Stomach (tissue), 19 donors: ENCODE measurements at places on chromosomes 2 and 18. TPM values are rescaled to one million over a fixed set of nuclear protein-coding genes. Genes with fewer than 3 reads are reported as not detected.

The ERBB4 gene
- 0.45 TPM for total RNA-seq

The POTEC gene
- not detected for total RNA-seq

The FRZB gene
- 13.6 TPM for total RNA-seq

The IL1R2 gene
- total RNA-seq: 14.7 TPM

The UGT1A5 gene
- total RNA-seq: not detected

The IL1R1 gene
- total RNA-seq: 32.2 TPM

DNA sequence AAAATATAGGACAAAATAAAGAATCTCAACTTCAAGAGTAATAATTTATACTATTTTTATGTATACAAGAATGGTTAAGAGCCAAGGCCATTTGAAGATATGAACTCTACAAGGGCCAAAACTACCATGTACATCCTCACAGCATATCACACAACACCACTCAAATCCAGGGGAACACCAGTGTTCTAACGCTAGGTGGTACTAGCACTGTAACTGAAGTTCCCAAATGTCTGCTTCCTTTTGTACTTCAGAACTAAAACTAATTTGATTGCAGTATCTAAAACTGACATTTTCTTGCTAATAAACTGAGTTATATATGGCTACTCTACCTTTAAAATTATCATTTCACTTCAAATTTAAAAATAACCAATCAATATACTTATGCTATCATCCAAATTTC, 47.0 kb downstream of the REV1 start:
- H3K27me3 ChIP-seq: no peaks in the 10 kb centered on the region
- DNase-seq: no peak
- H3K27ac ChIP-seq: no peak overlapping the region
- H3K36me3 ChIP-seq: peaks cover 66% of the 10 kb centered on the region
- H3K4me3 ChIP-seq: no peak overlapping the region
- H3K4me1 ChIP-seq: no peaks in the 10 kb centered on the region

- no peaks in the 10 kb centered on the region for H3K4me1 ChIP-seq
- H3K27ac ChIP-seq: no peak overlapping the region
- no peaks in the 10 kb centered on the region for H3K27me3 ChIP-seq
- DNase-seq: no peak
- no peak overlapping the region for H3K4me3 ChIP-seq
- H3K36me3 ChIP-seq: no peaks in the 10 kb centered on the region
These were observed 5.4 kb upstream of the POLI start for GRCh38 chr18:54263904-54264336.

DNA sequence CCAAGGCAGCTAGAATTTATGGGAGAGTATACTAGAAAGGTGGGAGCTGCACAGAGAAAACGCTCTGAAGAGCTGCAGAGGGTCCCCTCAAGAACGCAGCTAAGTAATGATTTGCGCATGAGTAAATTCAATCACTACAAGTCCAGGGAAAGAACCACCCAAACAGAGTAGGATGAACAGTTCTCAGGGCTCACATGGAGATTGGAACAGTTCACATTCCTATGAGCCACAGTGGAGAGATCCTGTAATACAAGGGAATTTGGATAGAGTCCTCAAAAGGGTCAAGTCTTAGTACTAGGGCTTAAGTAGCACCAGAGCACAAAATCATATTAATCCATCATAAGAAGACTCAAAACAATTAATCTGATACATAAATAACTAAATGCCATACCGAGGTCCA, 12.7 kb downstream of the OLA1 start:
- no peak overlapping the region for H3K27ac ChIP-seq
- no peaks in the 10 kb centered on the region for H3K36me3 ChIP-seq
- no peaks in the 10 kb centered on the region for H3K27me3 ChIP-seq

DNA sequence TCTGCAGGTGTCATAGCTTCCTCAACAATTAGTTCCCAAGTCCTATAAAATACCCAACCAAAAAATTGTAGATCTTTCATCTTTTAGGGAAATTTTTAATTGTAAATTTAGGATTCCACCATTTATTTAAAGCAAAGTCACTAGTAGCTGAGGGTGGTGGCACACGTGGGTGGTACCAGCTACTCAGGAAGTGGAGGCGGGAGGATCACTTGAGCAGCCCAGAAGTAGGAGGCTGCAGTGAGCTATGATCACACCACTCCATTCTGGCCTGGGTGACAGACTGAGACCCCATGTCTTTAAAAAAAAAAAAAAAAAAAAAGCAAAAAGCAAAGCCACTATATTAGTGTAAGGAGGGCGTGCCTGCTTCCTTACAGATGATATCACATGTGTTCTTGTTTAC, 60.3 kb upstream of the GREB1L start:
- H3K27ac ChIP-seq: no peak overlapping the region
- peaks cover 8% of the 10 kb centered on the region for H3K4me1 ChIP-seq
- no peaks in the 10 kb centered on the region for H3K36me3 ChIP-seq
- no peak for DNase-seq
- H3K4me3 ChIP-seq: no peak overlapping the region
- H3K27me3 ChIP-seq: no peaks in the 10 kb centered on the region

DNA sequence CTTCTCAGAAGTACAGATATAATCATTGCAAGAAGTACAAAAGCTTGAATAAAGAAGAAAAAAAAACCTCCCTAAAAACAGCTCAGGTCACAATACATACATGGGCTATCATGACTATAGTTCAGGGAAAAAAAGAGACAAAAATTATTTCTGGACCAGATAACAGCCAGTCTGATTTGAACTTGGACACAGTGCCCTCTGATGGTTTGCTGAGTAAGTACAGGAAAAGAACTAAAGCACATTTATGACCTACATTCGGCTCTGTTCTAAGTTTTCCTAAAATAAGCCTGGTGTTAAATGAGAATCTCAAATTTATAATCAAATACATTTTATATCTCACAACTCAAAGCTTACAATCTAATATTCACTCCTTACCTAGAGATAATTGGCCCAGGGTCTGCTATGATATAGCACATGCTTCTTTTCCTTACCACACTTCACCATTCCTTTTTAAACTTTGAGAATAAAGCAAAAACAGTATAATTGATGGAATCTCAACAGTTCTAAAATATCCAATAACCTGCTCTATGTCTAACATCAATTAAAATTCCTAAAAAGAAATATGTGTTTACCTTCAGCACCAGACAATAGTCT, 81.1 kb downstream of the RAPH1 start:
- H3K4me1 ChIP-seq: no peaks in the 10 kb centered on the region

- no peak overlapping the region for H3K4me3 ChIP-seq
- no peaks in the 10 kb centered on the region for H3K36me3 ChIP-seq
- DNase-seq: no peak
- H3K27ac ChIP-seq: no peak overlapping the region
- no peaks in the 10 kb centered on the region for H3K4me1 ChIP-seq
These were observed 38.0 kb downstream of the VSNL1 start for GRCh38 chr2:17578466-17578928.

DNA sequence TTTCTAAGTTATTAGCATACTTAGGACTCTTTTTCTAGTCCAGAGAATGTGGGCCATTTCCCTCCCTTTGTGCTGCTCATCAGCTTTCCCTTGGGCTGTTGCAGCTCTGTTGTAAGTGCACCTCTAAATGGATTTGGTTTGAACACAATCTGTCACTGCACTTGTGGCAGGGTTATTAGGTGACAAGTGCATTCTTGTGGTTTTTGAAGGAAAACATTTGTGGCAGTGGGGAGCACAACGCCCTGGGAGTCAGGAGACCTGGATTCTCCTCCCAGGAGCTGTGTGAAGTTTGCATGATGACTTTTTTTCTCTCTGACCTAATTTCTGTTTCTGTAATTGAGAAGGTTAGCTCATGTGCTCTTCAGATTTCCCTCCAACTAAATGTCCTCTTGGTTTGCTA, 630.9 kb upstream of the FAM98A start:
- H3K4me1 ChIP-seq: no peaks in the 10 kb centered on the region
- no peaks in the 10 kb centered on the region for H3K36me3 ChIP-seq
- no peak for DNase-seq
- no peaks in the 10 kb centered on the region for H3K27me3 ChIP-seq

GRCh38 chr2:159111346-159111927, 143.0 kb downstream of the TANC1 start:
- no peaks in the 10 kb centered on the region for H3K36me3 ChIP-seq
- H3K4me1 ChIP-seq: no peaks in the 10 kb centered on the region
- no peaks in the 10 kb centered on the region for H3K27me3 ChIP-seq

GRCh38 chr2:165251366-165251765, 12.2 kb downstream of the SCN2A start:
- no peak overlapping the region for H3K27ac ChIP-seq
- H3K36me3 ChIP-seq: no peaks in the 10 kb centered on the region
- H3K27me3 ChIP-seq: no peaks in the 10 kb centered on the region
- H3K4me1 ChIP-seq: peaks cover 4% of the 10 kb centered on the region
